Anterior cingulate cortex (tissue), 58 donors: ENCODE measurements at places on chromosomes 2 and 18.
A peak's percentile ranks its signal among the peaks of the same experiment; 100 is the strongest.

GRCh38 chr2:191945623-191946022 is 98.7 kb upstream of the CAVIN2 start:
- DNase-seq, result no peak

GRCh38 chr2:31247711-31248110 is 13.8 kb downstream of the EHD3 start:
- DNase-seq, result no peak

DNA sequence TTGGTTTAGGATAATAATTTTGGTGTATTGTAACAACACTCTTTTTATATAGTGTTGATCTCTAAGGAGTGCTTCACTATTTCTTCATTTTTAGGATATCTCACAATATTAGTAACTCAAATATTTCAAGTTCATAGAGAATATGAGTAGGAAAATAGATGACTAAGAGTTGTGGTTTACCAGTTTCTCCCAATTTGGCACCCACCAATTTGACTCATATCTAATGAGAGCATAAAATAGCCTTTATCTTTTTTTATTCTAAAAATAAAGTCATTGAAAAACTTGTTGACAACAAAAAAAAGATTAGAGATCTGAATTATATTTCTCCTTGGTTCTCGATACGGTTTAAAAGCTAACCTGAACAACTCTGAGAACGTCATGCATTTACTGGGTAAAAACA is 204.0 kb downstream of the PARD3B start:
- DNase-seq, result no peak

DNA sequence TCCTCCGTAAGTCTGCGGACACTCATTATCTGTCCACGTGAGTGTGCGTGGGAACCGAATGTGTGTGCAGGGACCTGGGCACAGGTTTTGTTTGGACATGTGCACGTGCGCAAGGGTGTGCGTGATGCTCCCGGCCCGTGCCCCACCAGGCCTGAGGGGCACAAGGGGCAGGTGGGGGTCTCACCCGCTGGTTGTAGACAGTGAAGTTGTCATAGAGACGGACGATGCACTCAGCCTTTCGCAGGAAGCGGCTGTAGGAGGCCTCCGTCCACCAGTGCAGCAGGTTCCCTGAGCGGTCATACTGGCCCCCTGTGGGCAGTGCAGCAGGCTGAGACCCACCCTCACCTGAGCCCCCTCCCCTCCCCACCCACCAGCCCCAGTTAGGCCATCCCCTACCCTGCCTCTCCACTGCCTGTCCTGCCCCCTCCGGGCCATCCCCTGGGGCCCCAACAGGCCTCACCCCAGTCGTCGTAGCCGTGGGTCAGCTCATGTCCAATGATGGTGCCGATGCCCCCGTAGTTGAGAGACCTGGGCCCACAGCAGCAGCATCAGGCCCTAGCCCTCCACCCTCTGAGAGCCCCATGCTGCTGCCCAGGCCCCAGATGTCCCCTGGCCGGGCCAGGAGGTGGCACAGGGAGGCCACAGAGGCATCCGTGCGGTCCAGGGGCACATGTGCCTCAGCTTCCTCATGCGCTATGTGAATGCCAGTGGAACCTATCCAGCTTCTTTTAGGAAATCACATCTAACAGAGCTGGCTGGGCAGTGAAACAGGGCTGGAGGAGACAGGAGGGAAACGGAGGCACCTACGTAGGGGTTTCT is 6.1 kb downstream of the ECEL1 start:
- no peak for DNase-seq

DNA sequence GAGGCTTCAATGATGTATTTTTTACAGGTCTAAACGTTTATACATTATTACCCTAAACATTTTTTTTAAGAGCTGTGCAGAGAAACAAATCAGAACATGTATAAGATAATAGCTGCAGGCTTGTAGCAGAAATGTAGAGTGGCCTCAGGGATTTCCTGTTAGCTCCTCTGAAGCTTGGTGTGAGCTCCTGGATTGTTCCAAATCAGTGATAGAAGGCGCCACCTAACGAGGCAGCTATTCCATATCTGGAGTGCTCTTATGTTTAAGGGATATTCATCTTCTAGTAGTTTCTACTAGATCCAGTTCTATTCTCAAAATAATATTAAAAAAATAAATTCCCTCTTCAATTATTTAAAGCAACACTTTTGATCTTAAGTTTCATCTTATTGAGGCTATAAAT is 93.1 kb downstream of the LRP1B start:
- no peak for DNase-seq

- peak; percentile 1 for DNase-seq
Measured at GRCh38 chr2:44392338-44392943, 30.7 kb downstream of the CAMKMT start.

- no peak for DNase-seq
Measured at GRCh38 chr2:118614841-118615271, 232.6 kb downstream of the EN1 start.

DNA sequence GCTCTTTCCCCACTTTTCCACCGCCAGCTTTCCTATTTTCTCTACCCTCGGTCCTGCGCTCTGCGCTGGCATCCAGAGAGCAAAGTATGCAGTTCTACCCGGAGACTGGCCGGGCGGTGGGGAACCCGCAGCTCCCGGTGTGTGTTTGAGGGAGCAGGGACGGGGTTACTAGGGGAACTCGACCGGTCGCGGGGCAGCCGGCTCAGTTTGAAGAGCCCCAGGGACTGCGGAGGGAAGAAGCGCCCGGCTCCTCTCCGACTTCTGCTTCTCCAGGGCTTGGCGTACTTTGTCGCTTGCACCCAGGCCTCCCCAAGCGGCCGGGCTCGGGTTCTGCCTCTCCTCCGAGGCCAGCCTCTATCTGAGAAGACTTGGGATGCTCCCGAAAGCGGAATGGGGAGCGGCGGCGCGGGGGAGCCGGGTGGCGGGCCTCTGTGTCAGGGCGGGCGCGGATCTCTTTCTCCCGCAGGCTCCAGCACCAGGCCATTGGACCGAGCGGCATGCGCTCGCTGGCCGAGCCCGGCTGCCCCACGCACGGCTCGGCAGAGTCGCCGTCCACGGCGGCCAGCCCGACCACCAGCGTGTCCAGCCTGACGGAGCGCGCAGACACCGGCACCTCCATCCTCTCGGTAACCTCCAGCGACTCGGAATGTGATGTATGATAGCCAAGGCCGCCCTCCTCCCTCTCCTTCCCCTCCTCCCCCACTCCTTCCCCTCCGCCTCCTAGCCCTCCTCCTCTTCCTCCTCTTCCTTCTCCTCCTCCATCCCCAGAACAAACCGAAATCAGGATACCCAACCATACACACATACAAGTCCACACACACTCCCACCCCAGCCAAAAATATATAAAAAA is 2.8 kb downstream of the SIX3 start:
- no peak for DNase-seq

DNA sequence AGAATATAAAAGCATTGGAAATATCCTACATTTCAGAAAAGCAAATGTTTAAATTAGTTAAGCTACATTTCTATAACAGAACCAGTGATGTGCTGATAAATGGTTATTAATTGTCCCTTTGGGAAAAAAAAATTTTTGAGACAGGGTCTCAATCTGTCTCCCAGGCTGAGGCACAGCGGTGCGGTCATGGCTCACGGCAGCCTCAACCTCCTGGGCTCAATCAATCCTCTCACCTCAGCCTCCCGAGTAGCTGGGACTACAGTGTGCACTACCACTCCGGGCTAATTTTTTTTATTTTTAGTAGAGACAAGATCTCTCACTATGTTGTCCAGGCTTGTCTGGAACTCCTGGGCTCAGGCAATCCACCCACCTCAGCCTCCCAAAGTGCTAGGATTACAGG is 194.8 kb upstream of the SALL3 start:
- DNase-seq, result no peak

DNA sequence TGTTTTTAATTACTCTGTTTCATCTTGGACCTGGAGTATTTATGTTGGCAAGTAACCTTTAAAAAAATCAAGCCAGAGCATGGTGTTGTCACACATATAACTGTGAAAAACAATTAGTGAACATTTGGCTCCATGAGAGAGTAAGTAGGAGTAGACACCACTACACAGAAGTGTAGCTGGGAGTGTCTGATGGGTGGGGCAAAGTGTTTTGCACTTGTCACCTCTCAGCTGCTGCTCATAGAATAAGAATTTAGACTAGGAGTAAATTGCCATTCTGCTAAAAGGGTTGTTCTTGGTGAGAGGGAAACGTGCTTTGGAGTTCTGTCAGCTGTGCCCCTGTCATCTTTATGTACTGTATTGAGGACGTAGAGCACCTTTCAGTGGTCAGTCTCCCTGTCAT is 114.5 kb downstream of the TTC27 start:
- DNase-seq, result no peak

DNA sequence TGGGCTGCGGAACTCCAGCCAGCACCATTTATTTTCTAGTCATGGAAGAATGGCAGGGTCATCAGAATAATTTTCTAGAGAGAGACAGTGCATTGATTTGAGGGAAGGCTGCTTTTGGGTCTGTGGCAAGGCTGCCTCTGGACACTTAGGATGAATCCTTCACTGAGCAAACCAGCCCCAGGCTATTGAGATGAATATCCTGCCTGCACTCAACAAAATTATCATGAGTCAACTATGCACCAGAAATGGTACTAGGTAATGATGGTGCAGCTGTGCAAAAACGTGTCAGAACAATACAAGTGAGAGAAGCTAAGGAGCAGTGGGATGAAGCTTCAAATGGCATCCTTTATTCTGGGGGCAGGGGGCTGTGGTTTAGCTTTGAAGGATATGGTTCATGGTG is 115.8 kb downstream of the SPHKAP start:
- DNase-seq, result no peak

DNA sequence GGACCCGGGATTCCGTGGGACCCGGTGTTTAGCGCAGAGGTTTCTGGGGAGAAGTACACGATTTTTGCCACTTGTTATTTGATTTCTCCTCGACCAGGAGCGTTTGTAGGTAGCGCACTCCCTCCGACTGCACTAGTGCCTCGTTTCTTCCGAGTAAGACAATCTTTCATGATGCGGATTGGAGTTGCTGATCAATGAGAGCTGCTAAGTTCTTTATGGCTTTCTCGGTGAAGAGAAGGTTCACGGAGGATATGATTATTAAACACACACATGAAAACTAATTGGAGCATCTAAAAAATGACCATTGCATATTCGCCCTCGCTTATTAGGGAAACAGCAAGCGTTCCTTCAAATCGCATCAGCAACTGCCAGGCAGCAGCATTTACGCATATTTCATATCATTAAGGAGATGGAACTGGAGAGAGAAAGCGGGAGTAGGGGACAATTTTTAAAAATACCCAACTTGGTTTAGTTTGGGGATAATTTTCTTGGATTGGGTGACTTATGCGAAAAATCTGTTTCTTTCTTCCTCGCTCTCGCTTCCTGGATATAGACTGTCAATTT is 616 bp downstream of the EML6 start:
- no peak for DNase-seq

- DNase-seq, result no peak
Measured at GRCh38 chr18:57942493-57942892, 101.5 kb upstream of the NEDD4L start.

GRCh38 chr2:196268538-196269338 is 97.4 kb upstream of the STK17B start:
- no peak for DNase-seq

DNA sequence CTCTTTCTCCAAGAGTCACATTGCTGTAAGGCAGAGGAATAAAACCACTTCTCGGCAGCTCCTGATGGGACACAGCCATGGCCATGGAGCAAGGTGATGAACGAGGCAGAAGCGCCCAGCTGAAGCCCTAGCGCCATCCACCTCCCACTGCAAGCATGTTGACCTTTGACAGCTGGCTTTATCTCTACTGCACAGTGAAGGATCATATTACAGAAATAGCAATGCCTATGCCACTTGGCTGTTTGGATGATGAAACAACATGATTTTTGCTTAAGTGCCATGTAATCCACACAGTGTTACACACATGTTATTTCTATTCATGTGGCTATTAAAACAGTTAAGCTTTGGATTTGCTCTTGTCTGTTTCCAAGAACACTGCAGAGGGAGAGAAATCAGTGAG is 167.7 kb downstream of the VAPA start:
- no peak for DNase-seq

DNA sequence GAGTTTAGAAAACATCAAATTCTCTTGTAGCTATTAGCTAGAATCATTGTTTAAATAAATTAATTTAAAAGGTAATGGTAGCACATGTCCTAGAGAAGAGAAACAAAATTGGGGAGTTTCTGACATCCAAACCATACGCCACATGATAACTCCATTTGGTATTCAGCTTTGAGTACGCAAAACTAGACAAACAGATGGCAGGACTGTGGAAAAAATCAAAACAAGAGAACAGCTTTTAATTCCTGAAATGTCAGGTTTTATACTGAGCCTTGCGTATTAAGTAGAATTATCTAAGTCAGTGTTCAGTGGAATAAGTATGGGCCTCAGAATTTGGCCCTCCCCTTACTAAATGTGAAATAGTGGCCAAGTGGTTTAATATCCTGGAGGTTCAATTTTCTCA is 82.4 kb upstream of the PDE1A start:
- no peak for DNase-seq

DNA sequence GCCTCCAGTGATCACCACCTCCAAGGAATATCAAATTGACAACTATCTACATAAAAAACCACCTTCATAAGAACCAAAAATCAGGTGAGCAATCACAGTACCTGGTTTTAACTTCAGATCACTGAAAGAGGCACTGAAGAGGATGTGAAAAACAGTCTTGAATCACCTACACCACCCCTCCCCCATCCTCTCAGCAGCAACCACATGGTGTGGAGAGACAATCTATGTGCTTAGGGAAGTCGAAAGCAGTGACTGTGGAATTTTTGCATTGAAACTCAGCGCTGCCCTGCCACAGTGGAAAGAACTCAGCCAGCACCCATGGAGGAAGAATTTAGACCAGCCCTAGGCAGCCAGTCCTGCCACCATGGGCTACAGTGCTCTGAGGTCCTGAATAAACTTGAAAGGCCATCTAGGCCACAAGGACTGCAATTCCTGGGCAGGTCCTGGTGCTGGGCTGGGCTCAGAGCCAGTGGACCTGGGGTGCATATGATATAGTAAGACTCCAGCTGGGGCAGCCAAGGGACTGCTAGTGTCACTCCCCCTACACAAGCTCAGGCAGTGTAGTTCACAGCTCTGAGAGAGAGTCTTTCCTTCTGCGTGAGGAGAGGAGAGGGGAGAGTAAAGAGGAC is 75.6 kb downstream of the ATL2 start:
- DNase-seq, result no peak

DNA sequence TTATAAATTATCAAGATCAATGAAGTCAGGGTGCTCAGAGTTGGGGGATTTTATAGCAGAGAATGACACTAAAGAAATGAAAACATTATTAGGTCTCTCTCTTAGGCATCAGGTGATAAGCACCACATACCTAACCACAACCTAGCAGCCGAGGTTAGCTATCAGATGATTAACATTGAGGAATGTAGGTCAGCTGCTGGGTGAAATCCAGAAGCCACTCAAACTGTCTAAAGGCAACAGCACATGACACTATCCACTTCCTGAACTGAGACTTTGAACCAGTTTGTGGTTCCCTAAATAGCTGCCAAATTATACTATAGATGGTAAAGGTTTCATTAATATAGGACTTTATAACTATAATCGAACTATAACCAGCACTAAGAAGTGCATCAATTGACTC is 4.7 kb downstream of the EPG5 start:
- no peak for DNase-seq
